Left cardiac atrium (tissue), 4 donors: ENCODE measurements at places on chromosomes 1 and 21. TPM values are rescaled to one million over a fixed set of nuclear protein-coding genes. Genes with fewer than 3 reads are reported as not detected.

- DNase-seq = no peak
Observed at GRCh38 chr1:60918867-60919266, 163.5 kb upstream of the NFIA start.

GRCh38 chr21:38788275-38788905, 17.3 kb upstream of the ETS2 start:
- no peak for DNase-seq

Gene SLC6A17
- not detected for total RNA-seq

GRCh38 chr1:26184883-26185282, 5.5 kb upstream of the CATSPER4 start:
- DNase-seq = no peak

DNA sequence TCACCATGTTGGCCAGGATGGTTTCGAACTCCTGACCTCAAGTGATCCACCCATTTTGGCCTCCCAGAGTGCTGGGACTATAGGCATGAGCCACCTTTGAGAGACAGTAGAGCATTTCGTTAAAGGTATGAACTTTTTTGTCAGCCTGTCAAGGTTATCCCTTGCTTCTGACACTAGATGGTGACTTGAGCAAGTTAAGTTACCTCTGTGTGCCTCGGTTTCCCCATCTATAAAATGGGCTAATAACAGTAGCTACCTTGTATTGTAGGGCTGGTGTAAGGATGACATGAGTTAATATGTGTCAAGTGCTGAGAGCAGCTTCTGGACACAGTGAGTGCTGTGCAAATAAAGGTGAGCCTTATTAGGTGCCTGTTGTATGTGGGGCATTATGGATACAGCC, 8.8 kb downstream of the TNFRSF8 start:
- DNase-seq = no peak

DNA sequence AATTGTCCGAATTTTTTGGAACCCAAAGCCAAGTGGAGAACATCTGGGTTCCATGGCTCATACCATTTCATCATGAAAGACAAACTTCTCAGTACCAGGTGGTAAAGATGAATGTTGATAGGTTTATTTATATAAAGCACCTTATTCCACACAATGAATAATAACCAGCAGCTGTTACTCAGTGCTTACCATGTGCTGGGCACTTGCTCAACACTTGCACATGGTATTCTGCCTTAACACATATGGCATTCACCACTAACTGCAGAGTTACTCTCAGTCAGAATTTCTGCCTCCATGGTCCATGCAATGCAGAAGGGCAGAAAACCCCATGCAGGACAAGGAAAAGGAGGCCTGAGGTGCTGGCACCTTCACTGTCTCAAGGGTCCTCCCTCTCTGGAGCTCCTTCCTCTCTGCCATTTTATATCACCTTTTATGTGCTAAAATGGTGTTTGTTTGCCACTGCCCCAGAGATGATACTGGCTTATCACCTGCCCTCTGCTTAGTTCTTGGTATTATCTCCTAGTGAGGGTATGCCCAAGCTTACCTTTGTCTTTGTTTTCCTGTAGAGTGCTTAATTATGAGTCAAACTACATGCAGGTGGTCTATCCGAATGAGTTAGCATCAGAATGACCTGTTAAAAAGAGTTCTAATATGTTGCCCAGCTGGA, 76.7 kb upstream of the ZNF326 start:
- no peak for DNase-seq

- no peak for DNase-seq
Observed at GRCh38 chr1:197910120-197910991, 6.8 kb upstream of the LHX9 start.

DNA sequence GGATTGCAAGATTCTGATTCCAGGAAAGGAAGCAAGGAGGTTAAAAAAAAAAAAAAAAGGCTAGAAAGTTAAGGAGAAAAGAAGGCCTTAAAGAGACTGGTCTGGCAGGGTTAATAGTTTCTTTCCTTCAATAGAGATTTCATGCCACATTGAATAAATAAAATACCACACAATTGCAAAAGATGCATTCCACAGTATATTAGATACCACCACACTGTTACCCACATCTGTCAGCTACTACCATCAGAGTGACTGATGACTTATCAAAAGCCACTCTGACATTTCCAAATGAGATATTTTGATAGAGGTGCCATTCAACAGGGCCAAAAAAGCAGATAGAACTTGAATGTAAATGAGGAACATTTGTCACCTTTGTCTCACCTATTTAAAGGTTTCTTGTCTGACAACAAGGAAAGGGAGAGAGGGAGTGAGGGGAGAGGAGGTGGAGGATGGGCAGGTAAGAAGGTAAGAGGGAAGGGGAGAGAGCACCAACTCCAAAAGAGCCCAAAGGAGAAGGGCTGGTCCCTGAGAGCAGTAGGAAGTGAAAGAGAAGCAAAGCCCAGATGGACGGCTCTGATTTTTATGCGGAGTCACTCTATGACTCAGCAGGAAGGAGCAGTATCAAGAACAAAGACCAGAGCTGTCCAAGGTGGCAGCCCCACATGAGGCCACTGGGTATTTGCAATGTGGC, 38.3 kb downstream of the LRRN2 start:
- DNase-seq = no peak

DNA sequence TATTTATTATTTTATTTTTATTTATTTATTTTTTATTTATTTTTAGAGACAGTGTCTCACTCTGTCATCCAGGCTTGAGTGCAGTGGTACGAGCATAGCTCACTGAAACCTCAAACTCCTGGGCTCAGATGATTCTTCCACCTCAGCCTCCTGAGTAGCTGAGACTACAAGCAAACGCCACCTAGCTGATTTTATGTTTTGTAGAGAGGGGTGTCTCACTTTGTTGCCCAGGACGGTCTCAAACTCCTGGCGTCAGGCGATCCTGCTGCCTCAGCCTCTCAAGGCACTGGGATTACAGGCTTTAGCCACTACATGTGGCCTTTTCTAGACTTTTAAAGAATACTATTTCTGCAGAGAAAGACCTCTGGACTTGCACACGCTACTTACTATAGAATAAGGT, 61.3 kb upstream of the C1orf53 start:
- no peak for DNase-seq

Gene CXADR
- total RNA-seq = 14.5 TPM

DNA sequence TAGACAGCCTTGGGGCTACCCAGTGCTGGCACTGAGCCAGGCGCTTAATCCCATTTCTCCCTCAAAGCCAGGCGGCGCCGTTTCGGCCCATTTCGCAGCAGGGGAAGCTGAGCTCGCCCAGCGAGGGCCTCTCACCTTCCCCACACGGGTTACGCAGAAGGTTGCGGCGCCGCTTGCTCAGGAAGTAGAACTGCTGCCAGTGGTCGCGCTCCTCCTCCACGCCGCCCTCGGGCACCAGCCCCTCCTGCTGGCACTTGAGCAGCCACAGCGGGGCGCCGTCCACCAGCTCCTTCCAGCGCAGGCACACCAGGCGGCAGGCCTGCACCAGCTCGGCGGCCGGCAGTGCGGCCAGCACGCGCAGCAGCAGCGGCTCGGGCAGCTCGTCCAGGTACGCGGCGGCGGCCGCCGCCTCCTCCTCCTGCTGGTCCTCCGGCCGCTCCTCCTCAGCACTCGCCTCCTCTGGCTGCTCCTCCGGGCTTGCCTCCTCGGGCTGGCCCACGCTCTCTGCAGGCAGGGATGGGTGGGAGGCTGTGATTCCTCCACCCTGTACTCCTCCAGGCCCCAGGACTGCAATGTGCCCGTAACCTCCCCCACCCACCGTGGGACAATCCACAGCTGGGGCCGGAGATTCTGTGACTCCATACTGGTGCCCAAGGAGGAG, 3.8 kb downstream of the FBXO2 start:
- DNase-seq = peak; percentile 86

DNA sequence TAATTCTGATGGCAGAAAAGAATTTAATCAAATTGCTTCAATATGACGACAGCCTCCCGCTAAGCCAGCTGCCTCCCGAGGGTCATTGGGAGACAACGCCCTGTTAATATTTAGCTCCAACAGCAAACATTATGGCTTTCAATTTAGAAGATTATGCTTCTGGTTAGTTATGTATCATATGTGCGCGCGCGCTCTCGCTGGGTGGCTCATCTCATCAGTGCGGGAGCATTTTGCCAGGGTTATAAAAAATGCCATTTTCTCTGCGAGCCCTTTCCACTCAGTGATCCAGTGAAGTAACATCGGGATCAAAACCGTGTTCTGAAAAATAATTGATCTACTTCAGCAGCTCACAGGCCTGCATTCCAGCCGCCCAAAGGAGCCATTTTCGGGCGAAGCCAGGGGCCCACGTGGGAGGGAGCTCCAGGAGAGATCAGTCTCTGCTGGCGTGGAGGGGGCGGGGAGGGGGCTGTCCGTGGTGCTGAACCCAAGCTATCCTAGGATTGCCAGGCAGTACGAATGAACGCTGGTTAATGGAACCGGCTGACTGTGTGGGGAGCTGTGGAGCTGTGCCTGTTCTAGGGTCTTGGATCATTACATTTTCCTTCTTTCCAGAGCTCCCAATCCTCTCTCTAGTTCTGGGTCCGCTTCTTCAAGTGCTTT, 219.1 kb upstream of the ZC3H12A start:
- no peak for DNase-seq

DNA sequence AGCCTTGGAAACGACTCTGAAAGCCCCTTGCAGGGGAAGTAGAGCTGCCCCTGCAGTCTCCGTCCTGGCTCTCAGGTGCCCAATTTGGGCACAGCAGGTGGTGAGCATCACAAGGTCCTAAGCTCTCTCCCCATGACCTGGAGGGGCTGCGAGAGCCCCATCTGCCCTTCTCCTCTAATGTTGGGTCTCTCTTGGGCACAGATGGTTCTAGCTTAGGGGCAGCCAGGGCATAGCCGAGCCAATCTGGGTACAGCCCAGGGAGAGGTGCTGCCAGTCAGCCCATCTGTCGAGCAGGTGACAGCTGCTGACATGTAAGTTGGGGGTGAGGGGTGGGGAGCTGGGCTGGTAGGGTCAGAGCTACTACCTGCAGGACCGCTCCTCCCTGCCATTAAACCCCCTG, 50.7 kb downstream of the SYT2 start:
- no peak for DNase-seq

Gene FALEC
- total RNA-seq = not detected

Gene VHLL
- total RNA-seq = not detected

Gene ANKRD34A
- 1.8 TPM for total RNA-seq

Gene GUCA2A
- total RNA-seq = not detected

- DNase-seq = no peak
Observed at GRCh38 chr1:197781968-197782721, 6.9 kb upstream of the DENND1B start.

GRCh38 chr1:47914218-47914938, 82.8 kb downstream of the TRABD2B start:
- no peak for DNase-seq

DNA sequence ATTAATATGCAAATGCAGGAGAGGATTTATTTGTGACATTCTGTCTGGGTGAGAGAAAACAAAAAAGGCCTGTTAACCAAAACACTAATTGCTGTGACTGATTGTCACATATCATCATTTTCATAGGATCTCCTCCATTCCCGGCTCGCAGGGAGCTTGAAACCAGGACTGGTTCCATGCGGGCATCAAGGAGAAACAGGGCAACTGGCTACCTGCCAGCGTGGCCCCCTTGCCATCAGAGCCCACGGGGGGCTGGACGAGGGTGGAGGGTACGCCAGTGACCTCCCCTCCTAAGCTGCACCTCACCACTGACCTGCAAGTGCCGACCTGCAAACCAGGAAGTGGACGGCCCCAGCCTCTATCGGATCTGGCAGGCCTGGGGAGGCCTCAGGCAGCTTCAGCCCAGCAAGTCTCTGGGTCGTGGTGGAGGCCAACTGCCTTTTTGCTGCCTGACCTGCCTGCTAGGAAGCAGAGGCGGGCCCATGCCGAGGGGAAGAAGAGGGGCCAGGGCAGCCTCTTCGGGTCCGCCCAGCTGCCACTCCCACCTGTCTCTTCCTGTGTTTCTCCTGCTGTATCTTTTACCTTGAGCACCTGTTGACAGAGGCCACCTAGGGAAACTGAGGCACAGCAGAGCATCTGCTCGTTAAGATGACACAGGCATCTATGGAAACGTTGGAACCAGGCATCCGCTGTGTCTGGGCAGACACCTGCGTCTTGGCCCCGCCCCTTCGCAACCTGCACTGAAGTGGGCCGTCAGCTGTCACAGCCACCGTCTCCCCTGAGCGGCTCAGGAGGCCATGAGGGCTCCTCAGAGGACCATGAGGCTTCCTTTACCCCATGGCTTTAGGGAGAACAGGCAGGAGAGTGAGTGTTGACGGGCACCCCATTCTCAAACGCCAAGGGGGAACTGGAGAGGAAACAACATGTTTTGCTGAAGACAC, 74.8 kb downstream of the CASZ1 start:
- DNase-seq = no peak

DNA sequence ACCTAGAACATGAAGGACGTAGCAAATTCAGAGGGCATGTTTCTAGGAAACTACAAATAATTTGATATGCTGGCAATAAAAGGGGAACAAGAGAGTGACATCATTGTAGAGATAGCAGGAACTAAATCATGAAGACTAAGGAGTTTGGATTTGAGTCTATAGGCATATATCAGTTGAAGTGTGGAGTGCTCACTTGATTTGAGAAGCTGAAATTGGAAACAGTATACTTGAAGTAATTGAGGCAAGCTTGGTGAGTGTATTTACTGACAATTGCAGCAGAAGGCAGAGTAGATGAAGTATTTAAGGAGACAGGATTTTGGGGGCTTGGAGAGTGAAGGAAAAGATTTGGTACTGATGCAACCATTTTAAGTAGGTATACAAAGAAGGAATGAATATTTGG, 6.4 kb upstream of the TMCO2 start:
- no peak for DNase-seq

- no peak for DNase-seq
Observed at GRCh38 chr1:217389895-217390294, 241.0 kb downstream of the GPATCH2 start.

DNA sequence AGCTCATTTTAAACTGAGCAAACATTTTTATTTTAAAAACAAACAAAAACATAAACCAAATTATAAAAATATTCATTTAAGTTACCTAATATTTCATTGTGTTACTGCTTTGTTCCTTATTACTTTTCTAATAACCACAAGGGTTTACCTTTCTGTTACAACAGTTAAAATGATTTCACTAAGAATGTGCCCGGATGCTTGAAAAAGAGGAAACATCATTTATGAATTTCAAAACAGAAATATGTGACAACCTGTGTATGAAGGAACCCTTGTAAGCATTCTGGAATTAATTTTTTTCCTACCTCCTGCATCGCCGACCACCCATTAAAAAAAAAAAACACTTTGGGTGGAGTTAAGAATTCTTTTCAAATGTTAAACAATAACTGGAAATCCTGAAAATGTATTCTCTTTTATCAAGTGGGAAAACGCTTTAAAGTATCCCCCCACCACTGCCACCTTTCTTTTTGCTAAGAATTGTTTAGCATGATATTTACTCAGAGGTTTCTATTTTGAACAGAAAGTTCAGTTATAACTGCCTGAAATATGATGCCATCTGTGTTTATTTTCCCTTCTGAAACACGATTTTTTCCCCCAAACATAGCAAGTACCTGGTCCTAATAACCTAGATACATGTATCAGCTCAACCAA, 9.1 kb downstream of the CYYR1 start:
- no peak for DNase-seq
